ENCODE measurements at places on chromosomes 2 and 18.

DNA sequence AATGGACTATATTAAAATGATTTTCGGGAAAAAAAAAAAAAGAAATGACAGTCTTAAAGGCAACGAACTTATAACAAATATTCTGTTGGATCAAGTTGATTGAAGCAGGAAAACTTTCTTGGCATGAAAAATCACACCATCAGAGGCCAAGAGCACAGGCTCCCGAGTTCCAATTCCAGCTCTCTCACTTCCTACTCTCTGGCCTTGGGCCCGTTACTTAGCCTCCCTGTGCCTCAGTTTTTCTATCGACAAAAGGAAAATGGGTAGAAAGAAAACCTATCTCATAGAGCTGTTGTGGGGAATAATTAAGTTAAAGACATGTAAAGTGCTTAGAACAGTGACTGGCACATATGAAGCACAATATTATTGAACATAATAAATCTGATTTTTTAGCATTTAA, 74.2 kb downstream of the HNRNPLL start:
- no peak for DNase-seq

- DNase-seq, result no peak
These were observed 100.1 kb downstream of the MYCN start for GRCh38 chr2:16040271-16041010.

GRCh38 chr18:44741085-44741484, 60.4 kb downstream of the SETBP1 start:
- no peak for DNase-seq

DNA sequence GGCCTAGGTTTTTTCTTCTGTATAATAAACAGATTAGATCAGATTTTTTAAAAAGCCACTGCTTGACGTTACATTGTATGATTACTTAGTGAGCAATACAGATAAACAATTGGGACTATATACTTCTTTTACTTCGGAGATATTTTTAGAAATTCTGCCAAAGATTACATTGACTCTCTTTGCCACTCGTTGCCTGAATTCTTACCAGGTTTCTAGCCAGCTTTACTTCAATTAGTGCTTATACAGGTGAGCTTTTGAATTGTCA, 156.6 kb downstream of the HAUS1 start:
- no peak for DNase-seq

- no peak for DNase-seq
These were observed 97.4 kb downstream of the ADAM23 start for GRCh38 chr2:206540757-206541156.

- no peak for DNase-seq
These were observed 1661.6 kb downstream of the SUCLG1 start for GRCh38 chr2:82797469-82797868.

GRCh38 chr2:239158641-239159475, 242.0 kb downstream of the HDAC4 start:
- DNase-seq, result no peak

DNA sequence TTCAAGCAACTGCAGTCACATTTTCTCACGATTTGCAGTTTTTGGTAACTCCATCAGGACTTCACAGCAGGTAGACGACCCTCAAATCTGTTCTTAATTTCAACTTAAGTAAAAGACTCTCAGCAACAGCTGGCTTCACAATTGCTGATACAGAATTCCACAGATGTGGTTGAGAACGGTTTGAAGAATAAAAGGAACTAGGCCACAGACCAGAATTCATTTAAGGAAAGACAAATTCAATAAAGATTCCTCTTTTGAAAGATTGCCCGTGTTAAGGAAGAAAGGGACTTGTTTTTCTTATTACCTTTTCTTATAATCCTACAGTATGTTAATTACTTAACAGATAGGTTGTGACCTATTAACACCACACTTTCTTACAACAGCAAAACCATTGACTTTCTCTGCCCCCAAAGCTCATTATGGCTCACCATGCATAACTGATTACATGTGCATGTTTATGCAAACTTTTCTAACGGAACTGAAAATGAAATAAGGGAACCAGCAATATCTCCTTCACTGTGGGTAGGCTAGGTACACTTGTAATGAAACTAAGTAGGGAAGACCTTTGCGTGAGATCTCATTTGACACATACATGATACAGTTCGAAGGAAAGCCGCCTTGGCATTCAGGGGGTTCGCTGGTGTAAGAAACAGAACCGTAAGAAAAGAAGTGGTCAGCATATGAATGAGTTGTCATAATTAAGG, 4.7 kb upstream of the ZNF516 start:
- DNase-seq, result no peak

GRCh38 chr18:67280486-67281242, 235.9 kb downstream of the DSEL start:
- no peak for DNase-seq

- no peak for DNase-seq
These were observed 423.2 kb upstream of the CRIM1 start for GRCh38 chr2:35932276-35932963.

DNA sequence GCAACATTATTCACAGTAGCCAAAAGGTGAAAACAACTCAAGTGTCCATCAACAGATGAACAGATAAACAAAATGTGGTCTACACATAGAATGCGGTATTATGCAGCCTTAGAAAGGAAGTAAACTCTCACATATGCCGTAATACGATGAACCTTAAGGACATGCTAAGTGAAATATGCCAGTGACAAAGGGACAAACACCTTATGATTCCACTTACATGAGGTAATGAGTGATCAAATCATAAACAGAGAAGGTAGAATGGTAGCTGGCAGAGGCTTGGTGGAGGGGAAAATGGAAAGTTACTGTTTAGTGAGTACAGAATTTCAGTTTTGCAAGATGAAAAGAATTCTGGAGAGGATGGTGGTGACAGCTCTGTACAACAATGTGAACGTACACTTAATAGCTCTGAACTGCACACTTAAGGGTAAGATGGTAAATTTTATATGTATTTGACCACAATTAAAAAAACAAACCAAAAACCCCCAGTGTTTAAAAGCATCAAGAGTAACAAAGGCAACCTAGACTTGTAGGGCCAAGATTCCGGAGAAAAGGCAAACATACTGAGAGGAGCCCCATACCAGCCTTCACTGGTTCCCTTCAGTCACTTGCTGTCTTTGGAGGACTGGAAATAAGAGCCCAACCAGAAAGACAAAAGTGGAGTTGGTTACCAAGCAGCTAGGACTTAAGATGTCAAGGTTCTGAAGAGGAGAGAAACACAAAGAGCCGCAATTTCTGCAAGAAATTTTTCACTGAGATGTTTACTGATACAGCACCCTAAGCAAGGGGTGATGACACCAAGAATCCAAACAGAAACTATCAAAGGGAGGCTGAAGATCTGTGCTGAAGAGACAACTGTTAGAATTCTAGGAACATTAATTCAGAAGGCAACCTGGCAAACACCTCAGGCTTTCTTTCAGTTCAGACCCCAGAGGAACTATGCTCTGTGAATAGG, 61.3 kb downstream of the CUL3 start:
- no peak for DNase-seq

GRCh38 chr2:193583638-193584400, 1389.1 kb upstream of the TMEFF2 start:
- no peak for DNase-seq

DNA sequence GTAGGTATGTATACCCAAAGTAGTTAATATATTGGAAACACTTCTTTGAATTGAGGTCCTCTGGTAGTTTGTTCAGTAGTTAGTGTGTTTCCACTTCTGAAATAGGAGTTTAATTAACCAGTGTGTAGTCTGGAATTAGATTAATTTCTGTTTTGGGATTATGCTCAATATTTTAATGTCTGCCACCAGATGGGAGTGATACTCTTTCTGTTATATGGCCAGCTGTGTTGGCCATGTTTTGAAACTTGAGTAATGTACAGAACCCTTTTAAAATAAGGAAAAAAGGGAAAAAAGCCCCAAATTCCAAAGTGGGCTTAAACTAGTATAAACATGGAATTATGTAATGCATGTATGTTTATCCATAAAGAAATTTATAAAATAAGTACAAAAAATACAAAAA, 147.7 kb downstream of the CTNNA2 start:
- DNase-seq, result no peak

DNA sequence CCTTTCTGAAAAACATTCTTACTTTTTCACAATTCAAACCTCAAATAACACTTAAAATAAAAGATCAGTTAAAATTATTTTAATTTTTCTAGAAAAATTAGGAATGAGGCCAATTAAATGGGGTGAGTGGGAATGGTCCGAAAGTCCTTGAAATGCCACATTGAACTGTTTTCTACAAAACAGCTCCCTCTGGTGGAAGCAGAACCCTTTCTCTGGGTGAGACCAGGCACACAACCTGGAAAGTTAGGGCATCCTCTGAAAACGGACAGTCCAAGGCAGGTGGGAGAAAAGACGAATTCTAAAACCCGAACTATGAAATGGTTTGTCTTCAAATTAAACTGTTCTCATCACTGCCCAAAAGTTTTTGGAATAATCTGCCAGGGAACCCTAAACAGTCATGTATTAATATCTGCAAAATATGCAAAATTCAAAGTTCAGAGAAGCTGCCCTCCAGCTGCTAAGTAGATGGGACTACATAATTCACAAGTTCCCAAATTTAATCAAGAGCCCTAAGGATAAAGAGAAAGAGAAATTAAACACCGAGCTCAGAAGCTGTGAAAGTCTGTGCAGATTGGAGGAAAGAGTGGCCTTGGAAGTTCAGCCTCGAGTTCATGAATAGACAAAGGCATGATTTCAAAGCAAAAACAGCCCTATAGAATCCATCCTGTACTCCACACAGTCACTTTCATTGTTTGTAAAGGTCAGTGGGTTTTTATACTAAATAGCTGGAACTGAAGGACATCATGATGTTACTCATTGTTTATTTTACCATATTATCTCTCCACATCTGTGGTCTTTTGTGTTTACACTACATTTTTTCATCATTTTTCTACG, 108.3 kb downstream of the PIEZO2 start:
- no peak for DNase-seq

DNA sequence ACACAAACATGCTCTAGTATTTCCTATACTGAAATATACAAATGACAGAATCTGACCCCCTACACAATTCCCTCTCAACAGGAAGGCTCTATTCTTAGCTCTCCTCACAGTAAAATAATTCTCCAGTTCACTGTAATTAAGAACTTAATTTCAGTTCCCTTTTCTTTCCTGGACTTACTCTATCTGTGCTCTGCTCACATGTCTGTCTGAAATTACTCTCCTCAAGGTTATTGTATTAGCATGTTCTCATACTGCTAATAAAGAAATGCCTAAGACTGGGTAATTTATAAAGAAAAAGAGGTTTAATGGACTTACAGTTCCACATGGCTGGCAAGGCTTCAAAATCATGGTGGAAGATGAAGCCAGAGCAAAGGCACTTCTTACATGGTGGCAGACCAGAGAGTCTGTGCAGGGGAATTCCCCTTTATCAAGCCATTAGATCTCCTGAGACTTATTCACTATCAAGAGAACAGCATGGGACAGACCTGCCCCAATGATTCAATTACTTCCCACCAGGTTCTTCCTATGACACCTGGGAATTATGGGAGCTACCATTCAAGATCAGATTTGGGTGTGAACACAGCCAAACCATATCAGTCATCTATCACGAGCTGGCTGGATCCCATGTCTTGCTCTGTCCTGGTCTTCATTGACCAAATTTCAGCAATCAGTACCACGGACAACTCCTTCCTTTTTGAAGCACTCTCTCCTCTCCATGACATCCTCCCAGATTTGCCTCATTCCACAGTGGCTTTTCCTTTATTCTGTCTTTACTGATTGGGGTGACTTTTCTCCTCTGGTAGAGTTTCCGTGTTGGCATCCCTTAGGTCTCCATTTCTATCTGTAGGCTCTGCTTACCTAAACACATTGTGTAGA, 110.9 kb downstream of the GALR1 start:
- DNase-seq, result no peak

DNA sequence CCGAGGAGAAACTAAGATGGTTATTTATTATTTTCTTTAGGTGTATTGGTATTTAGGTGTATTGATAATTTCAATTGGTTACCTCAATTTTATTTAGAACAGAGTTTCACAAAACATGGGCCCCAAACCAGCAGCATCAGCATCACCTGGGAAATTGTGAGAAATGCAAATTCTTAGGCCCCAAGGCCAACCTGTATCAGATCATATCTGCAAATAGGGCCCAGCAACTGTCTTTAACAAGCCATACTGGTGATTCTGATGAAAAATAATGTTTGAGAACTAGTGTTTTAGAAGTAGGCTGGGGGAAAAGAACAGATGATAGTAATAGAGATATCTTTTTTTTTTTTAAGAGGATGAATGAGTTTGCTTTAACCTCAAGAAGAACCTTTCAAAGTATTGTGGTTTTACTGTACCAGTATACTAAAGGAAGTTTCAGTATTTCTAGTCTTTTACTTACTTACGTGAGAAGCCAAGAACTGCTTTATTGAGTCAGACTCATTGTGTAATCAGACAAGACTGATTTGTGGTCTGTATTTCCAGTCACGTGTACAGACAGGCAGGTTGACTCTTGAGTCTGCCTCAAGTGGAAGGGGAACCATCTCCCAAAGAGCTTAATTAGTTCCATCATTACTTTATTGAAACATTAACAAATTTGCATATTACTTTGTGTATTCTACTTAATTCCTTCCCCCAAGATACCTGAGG, 60.4 kb upstream of the GAREM1 start:
- no peak for DNase-seq

GRCh38 chr2:160916300-160916699, 243.9 kb upstream of the TANK start:
- DNase-seq, result no peak

DNA sequence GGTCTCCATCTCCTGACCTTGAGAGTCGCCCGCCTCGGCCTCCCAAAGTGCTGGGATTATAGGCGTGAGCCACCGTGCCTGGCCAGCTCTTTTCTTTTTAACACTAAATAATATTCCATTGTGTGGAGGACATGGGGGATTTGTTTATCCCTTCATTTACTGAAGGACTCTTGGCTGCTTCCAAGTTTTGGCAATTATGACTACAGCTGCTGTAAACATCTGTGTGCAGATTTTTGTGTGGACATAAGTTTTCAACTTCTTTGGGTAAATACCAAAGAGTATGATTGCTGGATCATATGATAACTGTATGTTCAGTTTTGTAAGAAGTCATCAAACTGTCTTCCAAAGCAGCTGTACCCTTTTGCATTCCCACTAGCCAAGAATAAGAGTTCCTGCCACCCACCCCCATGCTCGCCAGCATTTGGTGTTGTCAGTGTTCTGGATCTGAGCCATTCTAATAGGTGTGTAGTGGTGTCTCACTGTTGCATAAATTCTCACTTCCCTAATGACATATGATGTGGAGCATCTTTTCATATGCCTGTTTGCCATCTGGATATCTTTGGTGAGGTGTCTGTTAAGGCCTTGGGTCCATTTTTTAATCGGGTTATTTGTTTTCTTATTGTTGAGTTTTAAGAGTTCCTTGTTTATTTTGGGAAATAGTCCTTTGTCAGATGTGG, 52.2 kb downstream of the TNFRSF11A start:
- no peak for DNase-seq

DNA sequence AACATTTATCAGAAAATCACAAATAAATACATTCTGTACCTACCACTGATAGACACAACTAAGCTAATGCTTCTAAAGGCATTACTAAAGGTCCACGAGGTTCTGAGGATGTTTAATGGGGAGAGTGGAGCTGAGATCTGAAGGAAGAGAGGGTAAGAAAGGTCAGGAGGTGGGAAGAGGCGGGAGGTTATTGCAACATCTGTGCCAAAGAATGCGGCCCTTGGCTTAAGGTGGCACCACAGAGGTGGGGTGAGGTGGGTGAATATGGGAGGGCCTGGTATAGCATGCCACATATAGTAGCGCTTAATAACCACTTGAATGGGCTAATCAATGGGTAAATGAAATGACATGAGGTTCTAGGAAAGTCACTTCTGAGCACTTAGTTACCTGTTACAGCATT, 217.8 kb upstream of the ATP5MC3 start:
- DNase-seq, result no peak

GRCh38 chr2:120398051-120398995, 52.4 kb downstream of the INHBB start:
- peak; percentile 48 for DNase-seq

- DNase-seq, result no peak
These were observed 14.0 kb upstream of the ARID5A start for GRCh38 chr2:96522304-96523203.
